Gastrocnemius medialis (tissue), 4 donors: ENCODE measurements at places on chromosomes 4 and X. TPM values are rescaled to one million over a fixed set of nuclear protein-coding genes. Genes with fewer than 3 reads are reported as not detected.

- peaks cover 46% of the 10 kb centered on the region for H3K27me3 ChIP-seq
- H3K4me1 ChIP-seq = no peaks in the 10 kb centered on the region
These were observed 1.2 kb downstream of the NLGN4X start for GRCh38 chrX:6227453-6227835.

DNA sequence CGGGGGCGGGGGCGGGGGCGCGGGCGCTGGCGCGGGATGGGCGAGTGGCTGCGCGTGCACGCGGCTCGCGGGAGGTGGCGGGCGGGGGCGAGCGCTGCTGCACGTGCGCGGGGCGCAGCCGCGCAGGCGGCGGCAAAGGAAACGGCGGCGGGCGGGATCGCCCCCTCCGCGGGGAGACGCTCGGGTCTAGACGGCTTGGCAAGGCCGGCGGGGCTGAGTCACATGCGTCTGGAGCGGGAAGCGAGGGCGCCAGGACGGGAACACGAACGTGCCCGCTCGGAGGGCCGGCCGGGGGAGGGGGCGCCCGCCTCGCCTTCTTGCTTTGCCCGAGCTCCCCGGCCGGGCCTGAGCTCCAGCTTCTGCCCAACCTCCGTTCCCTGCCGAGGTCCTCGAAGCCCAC lies 4.3 kb upstream of the HAUS7 start:
- no peak for DNase-seq
- H3K27ac ChIP-seq = no peak overlapping the region
- H3K36me3 ChIP-seq = no peaks in the 10 kb centered on the region
- H3K27me3 ChIP-seq = no peaks in the 10 kb centered on the region

DNA sequence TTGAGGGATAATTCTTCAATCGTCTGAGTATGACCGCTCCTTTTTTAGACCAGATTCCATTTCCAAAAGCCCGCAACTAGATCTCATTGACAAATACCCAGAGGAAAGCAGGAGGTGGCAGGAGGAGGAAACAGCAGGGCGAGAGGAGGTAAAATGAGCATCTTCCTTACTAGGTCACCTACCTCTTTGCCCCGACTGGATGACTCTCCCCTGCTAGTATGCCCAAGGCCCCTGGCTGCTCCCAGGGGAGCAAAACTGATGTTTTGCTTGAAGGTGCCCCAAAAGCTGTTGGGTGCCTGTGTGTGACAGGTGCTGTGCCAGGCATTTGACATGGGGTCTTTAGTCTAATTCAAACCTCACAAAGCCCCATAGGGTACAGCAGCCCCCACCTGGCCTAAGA lies 48.9 kb downstream of the C4orf50 start:
- no peaks in the 10 kb centered on the region for H3K27me3 ChIP-seq
- no peak overlapping the region for H3K4me3 ChIP-seq
- DNase-seq = no peak
- H3K27ac ChIP-seq = no peak overlapping the region

DNA sequence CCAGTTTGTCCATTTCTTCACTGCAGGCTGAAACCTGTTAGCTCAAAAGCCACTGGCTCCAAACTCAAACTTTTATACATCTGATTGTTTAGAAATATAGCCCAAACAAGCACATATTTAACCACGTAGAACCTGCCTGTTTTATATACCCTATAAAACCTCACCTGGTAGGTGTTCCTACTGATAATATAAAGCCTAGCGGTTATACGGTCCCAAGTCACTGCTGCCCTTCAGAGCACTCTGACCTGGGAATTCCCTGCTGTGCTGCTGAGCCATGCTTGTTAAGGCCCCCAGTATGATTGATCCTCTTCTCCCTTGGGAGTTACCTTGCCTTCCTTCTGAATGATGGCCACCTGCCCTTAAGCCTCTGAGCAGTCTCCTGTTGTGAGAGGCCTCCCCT lies 432.8 kb upstream of the LCORL start:
- H3K4me3 ChIP-seq = no peak overlapping the region
- DNase-seq = no peak
- H3K36me3 ChIP-seq = no peaks in the 10 kb centered on the region
- no peaks in the 10 kb centered on the region for H3K27me3 ChIP-seq
- no peak overlapping the region for H3K27ac ChIP-seq

- no peak for DNase-seq
- no peaks in the 10 kb centered on the region for H3K27me3 ChIP-seq
- H3K36me3 ChIP-seq = no peaks in the 10 kb centered on the region
These were observed 156.9 kb downstream of the CBR4 start for GRCh38 chr4:168852933-168853713.

DNA sequence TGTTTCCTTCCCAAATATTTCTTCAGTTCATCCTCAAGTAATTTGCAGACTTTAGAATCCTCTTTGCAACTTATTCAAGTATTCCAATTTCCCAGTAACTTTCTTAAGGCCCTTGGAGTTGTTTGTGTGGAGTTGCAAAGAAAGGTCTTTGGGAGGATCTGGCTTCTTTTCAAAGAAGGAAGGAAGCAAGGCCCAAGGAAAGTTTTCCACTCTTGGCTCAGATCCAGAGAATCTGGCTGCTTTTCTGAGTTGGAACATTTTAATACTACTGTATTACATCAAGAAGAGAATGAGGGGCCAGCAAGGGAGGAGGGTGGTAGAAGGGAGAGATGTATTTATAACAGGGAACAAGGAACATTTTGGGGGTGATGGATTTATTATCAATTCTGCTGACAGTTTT lies 10.5 kb downstream of the CDX4 start:
- H3K27ac ChIP-seq = no peak overlapping the region
- no peak overlapping the region for H3K4me3 ChIP-seq
- no peak for DNase-seq
- no peaks in the 10 kb centered on the region for H3K36me3 ChIP-seq
- no peaks in the 10 kb centered on the region for H3K4me1 ChIP-seq
- H3K27me3 ChIP-seq = no peaks in the 10 kb centered on the region

GRCh38 chr4:11264841-11265240 lies 163.9 kb downstream of the HS3ST1 start:
- H3K4me1 ChIP-seq = no peaks in the 10 kb centered on the region
- no peak overlapping the region for H3K4me3 ChIP-seq
- H3K27me3 ChIP-seq = no peaks in the 10 kb centered on the region
- H3K27ac ChIP-seq = no peak overlapping the region
- DNase-seq = no peak

- no peak for DNase-seq
- H3K4me1 ChIP-seq = no peaks in the 10 kb centered on the region
- H3K27ac ChIP-seq = no peak overlapping the region
- peaks cover 2% of the 10 kb centered on the region for H3K27me3 ChIP-seq
These were observed 504.3 kb downstream of the FAM133A start for GRCh38 chrX:94178145-94178788.

DNA sequence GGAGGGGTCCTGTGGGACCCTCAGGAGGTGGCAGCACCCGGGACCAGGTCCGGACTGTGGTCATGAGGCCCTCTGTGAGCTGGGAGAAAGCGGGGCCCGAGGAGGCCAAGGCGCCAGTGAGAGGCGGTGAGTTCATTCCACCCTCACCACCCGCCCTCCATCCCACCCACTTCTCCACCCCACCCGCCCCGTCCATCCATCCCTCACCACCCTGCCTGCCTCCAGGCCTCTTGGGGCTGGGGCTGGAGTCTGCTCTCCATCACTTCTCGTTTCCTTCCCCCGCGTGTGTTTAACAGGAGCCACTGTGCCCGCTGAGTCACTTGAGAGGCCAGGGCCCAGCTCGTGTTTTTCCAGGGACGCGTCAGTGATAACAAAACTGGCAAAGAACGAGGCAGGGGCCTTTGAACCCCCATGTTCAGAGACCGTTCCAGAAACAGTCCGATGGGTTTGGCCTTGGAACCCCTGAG lies 6.2 kb downstream of the SH3TC1 start:
- H3K27ac ChIP-seq = no peak overlapping the region
- DNase-seq = no peak
- no peaks in the 10 kb centered on the region for H3K27me3 ChIP-seq
- H3K4me3 ChIP-seq = no peak overlapping the region

DNA sequence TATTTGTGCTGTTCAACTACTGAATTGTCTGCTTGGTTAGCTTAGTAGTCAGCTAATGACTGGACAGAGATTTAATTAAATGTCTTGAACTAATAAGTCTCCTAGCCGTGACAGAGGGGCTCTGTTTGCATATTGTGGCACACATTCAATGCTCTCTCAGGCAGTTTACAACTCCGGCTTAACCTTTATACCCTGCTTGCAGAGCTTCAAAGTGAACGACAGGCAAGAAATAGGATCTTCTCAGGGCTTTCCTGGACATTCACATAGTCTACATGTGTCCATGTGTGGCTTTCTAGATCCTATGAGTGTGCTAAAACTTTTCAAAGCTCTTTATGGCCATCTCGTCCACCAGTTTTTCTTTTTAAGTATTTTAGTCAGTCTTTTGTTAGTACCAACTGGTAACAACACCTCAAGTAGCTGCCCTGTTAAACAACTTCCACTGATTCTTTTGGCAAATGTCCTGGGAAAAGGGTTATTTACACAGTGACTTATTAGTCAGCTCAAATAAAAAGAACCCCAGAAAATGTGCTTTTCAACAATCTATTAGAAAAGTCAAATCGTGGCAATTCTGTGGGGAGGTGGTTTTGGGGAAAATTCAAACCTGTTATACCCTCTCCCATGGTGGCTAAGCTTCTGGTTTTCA lies 28.6 kb downstream of the OR13H1 start:
- H3K36me3 ChIP-seq = no peaks in the 10 kb centered on the region
- no peaks in the 10 kb centered on the region for H3K4me1 ChIP-seq
- no peaks in the 10 kb centered on the region for H3K27me3 ChIP-seq
- DNase-seq = no peak
- H3K27ac ChIP-seq = no peak overlapping the region

GRCh38 chr4:150136036-150136435 lies 57.8 kb downstream of the DCLK2 start:
- H3K27me3 ChIP-seq = no peaks in the 10 kb centered on the region
- no peaks in the 10 kb centered on the region for H3K4me1 ChIP-seq
- no peak overlapping the region for H3K4me3 ChIP-seq
- DNase-seq = no peak
- no peak overlapping the region for H3K27ac ChIP-seq

GRCh38 chr4:53559021-53559620 lies 32.2 kb downstream of the LNX1 start:
- no peak overlapping the region for H3K4me3 ChIP-seq
- peaks cover 4% of the 10 kb centered on the region for H3K4me1 ChIP-seq
- peak overlapping the region; percentile 26 for H3K27ac ChIP-seq
- no peaks in the 10 kb centered on the region for H3K27me3 ChIP-seq

Gene HOPX
- total RNA-seq = 5.3 TPM

Gene HGFAC
- 0.68 TPM for total RNA-seq

Gene KLHL8
- 15.5 TPM for total RNA-seq

Gene PTTG2
- total RNA-seq = not detected

Gene WDR17
- 0.18 TPM for total RNA-seq

Gene CD38
- 1.8 TPM for total RNA-seq

Gene SOD3
- total RNA-seq = 13.0 TPM

Gene MTHFD2L
- 8.2 TPM for total RNA-seq
